Stimulated activated CD8-positive, alpha-beta memory T cell treated with anti-CD3 and anti-CD28 coated beads, Interleukin-4, amount 100 ng/mL, for 1 hour (primary cell): ENCODE measurements at places on chromosomes 7 and 10.

- DNase-seq, result no peak
Measured at GRCh38 chr7:26937939-26938623, 73.7 kb upstream of the SKAP2 start.

DNA sequence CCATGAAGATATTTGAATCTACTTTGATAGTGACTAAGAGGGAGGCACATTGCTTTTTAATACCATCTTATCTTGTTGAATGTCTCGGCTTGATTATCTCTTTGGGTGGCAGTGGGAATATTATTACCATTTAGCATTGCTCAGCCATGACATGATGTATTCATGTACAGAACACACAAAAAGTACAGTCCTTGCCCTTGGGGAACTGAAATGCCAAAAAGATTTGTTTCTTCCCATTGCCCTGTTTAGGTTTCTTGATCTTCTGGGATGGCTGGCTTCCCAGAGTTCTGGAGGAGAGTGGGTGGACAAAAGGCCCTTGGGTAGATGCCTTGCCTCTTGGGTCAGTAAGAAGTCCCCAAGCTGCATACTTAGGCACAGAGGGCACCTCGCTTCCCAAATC is 23.8 kb downstream of the SUFU start:
- DNase-seq, result no peak

DNA sequence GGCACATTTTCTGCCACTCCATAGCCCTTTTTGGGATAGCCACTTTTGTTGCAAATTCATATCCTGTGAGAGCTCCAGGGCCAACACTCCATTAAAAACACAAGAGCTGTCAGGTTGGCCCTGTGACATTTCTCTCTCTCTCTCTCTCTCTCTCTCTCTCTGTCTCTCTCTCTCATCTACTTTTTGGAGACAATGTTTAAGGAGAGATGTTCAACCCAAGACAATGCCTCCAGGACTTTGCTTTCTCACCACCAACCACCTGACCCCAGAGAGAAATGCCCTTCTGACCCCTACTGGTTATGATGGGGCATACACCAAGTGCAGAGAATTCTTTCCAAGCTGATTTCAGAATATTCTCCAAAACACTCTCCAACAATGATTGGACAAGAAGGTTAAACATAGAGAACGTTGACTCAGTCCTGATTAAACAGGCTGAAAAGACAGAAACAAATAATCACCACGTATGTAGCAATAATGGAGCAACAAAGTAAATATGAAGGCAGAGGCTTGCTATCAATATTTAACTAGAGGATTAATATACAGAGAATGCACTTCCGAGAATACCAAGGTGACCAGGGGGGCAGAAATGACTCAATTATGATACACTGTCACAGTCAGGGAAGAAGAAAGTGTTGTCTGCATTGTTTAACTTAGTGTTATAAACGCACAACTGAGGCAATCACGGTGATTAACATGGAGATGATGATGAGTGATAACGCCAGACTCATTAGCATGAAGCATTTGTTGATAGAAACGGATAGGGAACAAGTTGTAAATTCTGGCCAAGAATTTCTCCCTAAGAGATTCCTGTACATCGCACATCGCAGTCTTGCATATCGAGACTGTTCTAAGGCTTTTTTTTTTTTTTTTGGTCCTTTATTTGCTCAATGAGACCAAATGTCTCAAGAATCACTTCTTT is 178.5 kb downstream of the NRP1 start:
- no peak for DNase-seq

DNA sequence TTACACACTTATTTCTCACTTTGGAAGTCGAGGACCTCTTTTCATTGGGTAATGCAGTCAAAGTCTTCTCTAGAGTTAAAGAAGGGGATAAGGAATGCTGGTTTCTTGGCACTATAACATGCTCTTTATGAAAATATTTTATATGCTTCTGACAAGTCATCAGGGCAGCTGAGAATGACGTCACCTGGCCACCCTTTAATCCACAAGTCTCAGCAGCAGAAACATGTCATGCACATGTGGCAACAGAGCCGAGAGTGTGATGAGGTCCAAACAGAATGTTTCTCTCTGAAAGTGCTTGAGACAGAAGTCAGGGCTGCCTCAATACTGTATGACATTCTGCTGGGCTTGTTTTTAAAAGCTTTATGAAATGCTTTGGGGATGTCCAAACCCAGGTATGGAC is 63.5 kb upstream of the C10orf90 start:
- no peak for DNase-seq

DNA sequence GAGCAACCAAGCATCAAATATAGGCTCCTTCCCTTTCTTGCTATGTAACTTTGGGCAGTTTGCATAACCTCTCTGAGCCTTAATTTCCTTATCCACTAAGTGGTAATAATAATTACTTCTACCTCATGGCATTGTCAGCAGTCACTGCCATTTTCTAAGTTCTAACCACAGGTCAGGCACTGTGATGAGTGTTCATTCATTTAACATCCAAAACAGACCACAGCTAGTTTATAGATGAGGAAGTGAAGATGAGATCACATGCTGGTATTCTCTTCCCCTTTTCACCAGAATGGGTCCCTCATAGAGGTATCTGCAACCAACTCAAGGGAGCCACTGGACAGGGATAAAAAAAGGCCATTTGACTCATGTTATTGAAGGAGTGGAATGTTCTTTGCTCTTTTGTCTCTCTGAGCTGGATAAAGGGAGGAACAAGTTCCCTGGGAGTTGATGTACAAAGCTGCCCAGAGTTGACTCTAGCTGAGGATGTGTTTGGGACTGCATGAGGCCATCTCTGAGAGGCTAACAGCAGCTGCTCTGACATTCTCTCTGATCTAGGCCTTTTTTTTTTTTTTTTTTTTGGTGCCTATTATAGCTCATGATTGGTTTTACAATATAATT is 65.0 kb downstream of the DNAJC12 start:
- no peak for DNase-seq

DNA sequence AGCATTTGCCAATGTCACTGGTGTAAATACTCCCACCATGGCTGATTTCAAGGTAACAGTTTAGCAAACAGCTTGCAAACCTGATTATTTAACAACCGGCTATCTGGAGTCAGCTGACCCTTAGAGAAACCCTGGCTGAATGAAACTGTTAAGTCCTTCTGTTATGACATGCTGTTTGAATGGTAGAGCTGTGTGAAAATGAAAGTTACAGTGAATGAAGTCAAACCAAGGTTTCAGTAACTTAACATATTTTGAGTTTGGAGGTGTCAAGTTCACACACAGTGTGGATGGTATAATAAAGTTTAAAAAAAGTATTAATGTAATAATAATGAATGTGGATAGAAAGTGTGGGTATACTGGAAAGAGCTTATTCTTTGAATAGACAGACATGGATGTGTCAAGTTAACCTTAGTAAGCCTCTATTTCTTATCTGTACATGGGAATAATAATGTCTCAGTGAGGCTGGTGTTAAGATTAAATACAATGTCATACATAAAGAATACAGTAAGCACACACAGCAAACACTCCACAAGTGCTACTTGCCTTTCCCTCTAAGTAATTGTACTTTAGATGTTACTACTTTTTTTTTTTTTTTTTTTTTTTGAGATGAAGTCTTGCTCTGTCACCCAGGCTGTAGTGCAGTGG is 150.4 kb downstream of the TAX1BP1 start:
- DNase-seq, result no peak

GRCh38 chr10:112949143-112949823 is 764 bp upstream of the TCF7L2 start:
- no peak for DNase-seq

DNA sequence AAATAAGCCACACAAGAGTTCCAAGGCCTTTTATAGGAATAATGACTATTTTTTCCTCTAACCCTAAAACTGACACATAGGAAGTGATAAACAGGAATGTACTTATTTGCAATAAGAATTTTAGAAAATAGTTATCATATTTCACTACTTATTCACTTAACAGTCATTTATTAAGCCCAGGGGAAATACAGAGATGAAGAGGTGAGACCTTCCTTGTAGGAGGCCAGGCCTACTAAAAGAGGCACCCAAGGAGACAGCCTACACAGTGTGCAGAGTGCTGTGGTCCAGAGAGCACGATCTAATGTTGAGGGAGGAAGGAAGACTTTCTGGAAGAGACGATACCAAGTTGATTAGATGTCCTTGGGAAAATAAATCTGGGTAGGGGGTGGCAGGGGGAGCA is 45.0 kb upstream of the PPP1R3C start:
- no peak for DNase-seq

GRCh38 chr7:100351657-100352058 is 6.3 kb upstream of the PILRB start:
- no peak for DNase-seq

GRCh38 chr7:20200361-20200760 is 16.8 kb downstream of the MACC1 start:
- DNase-seq, result no peak

DNA sequence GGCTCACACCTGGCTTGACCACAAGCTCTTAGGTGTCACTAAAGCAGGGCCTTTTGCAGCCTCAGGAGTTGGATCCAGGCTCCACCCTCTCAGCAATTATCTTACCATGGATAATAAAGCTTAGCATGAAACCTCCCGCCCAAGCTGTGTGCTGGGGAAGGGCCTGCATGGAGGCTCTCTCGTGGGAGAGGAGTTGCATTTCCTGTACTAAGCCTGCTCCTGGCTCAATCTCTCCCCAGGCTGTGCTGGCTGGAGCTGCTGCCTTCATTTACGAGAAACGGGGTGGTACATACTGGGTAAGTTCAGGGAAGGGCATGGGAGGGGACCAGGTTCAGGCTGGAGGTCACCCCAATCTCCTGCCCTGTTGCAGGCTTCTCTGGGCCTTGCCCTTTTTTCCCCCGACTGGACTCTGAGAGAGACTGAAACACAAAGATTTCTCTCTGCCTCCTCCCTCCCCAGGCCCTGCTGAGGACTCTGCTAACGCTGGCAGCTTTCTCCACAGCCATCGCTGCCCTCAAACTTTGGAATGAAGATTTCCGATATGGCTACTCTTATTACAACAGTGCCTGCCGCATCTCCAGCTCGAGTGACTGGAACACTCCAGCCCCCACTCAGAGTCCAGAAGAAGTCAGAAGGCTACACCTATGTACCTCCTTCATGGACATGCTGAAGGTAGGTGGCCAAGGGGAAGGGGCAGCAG is 2.7 kb downstream of the TMEM176A start:
- no peak for DNase-seq

DNA sequence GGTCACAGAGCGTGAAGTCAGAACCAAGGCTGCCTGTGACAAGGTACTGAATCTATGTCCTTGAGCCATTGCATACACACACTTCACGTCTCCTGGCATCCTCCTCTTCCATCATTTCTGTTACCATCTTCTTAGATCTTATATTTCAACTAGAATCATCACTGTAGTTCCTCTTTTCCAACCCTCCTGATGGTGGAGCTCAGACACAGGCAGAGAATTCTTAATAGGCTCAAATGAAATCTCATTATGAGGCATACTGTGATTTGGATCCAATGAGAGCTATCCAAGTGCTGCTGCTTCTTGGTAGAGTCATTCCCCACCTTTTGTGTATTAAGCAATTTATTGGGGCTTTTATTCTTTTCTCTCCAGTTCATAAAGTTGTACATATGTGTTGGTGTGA is 113.2 kb downstream of the CALCR start:
- DNase-seq, result no peak

- DNase-seq, result no peak
Measured at GRCh38 chr10:128003521-128003920, 96.6 kb downstream of the PTPRE start.

DNA sequence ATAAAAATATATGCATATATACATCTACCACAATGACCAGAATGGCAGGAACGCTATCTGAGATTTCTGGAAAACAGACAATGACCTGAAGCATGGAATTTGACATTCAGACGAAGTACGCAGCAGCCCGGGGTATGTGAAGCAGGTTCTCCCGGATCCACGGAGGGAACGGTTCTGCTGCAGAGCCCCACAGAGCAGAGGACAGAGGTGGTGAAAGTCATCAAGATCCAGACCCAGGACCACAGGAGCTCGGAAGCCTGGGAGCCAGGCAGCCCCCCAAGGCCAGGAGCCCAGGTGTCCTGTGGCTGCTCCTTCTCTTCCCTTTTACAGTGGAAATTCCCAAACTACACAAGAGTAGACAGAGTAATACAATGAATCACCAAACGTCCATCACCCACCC is 42.1 kb upstream of the DNAAF5 start:
- no peak for DNase-seq

DNA sequence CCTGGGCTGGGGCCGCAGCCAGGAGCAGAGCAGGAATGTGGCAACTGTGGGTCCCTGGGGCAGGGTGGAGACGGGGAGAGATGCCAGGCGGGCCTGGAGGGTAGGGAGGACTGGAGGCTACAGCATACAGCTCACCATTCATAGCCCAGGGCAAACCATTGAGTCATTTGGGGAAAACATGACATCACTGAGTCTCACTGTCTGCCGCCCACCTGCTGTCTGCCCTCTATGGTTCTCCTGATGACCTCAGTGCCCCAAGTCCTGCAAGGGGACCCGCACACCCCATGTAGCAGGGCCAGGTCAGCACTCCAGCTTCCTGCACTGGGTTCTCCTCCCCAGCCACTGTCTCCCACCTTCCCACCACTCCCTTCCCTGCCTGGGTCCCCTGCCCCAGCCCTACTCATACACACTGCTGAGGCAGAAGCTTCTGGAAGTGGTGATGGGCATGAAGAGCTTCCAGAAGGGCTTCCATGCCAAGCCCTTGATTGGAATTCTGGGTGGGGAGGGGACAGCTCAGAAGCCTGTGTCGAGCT is 10.4 kb downstream of the CHST3 start:
- DNase-seq, result no peak

DNA sequence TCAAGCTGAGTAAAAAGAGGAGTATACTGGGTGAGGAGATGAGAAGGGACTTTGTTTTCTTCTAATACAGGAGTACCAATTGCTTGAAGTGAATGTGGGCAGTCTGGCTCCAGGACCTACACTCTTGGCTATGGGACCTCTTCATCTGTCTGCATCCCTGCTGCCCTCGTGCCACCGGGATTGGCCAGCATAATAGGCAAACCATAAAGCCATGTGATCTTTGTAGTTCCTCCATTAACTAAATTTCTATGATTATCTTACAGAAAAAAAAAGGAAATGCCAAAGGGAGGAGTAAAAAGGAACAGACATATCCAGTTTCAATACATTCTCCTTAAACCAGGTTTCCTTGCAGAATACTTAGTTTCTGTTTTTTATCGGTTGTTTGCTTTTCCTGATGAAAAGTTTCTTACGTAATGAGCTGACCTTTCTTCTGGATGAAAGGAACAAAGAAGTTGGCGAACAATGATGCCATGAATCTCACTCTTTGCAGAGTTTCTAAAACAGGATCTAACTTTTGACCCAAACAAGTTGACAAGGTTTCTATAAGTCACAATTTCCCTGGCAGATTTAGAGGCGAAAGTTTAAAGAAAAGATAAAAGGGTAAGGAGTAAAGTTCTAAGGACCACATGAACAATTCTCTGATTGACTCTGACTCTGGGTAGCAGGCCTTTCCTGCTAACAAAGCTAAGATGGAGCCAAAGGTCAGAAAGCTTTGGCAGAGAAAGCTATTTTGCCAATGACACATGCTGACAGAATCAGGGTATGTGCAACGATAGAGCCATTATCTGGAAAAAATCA is 54.1 kb downstream of the LAMB1 start:
- no peak for DNase-seq

GRCh38 chr7:93432130-93432529 is 142.4 kb downstream of the CALCR start:
- DNase-seq, result no peak
